ENCODE measurements at places on chromosomes 16 and 17.
A peak's percentile ranks its signal among the peaks of the same experiment; 100 is the strongest.

DNA sequence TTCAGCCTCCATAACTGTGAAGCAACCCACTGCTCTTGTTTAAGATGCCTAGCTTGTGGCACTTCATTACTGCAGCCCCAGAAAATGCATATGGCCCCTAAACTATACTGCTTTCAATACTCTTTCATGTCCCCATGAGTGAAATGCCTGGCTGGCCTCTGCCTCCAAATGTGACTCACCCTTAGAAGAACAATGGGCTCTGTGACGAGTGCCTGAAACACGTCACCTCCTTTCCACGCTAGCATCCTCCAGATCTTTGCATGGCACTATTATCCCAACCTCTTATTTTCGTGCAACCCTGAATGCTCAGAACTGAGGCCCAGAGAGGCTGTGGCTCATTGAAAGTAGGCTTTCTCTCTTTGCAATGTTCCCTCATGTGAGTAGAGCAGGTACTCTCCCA is 233.1 kb downstream of the CBLN1 start:
- no peak for DNase-seq

GRCh38 chr16:85428899-85429775 is 184.0 kb upstream of the GSE1 start:
- no peak for DNase-seq

DNA sequence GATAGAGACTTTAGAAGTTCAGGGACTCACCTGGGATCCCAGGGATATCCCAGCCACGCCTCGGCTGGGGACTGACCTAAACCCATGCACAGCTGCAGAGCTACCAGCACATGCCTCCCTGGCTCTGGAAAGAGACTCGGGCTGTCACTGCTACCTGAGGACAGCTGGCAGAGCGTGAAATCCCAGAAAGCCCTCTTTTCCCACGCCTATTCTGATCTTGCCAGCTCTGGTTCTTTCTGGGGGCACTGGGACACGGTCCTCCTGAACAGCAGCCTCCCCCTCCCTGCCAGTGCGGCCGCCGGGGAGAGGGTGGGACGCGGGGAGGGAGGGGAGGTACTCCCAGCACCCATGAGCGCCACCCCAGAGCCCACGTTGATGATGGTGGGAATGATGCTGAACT is 10.8 kb downstream of the P2RX5 start:
- DNase-seq, result no peak

- no peak for DNase-seq
These were observed 62.3 kb downstream of the SSH2 start for GRCh38 chr17:29867643-29868181.

DNA sequence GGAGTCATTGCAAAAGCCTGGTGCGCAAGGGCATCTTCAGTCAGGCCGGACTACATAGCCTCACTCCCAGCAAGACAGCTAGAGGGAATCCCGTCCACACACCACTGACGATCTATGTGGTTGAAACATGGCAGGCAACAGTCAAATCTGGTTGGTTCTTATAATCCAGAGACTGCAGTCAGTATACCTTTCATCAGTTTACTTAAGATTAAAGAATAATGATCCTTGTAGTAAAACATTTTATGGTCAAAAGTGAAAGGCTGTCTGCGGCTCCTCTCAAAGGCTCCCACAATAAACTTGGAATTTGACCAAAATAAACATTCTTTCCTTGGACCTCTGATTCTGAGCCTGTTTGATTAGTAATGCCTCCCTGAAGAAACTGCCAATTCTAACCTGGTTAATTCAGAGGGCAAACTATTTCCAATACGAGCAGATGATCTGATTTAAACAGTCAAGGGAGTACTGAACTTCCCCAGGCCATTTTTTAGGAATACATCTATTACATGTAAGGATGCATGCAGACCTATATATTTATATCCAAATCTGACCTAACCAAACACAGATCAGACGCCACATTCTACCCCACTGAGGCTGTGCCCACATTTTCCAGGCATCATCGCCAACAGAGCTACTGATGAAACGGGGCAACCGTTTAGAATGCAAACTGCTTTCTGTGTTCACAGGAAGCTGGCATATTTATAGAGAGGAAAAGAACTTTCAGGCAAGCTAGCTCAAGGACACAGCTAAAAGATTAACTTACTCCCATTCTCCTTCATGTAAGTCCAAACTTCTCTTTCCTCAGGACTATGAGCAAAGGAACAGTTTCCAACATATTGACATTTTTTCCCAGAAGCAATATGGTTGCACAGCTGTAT is 15.3 kb upstream of the TXNDC11 start:
- no peak for DNase-seq

- no peak for DNase-seq
These were observed 67.0 kb downstream of the PLCG2 start for GRCh38 chr16:81846105-81846504.

DNA sequence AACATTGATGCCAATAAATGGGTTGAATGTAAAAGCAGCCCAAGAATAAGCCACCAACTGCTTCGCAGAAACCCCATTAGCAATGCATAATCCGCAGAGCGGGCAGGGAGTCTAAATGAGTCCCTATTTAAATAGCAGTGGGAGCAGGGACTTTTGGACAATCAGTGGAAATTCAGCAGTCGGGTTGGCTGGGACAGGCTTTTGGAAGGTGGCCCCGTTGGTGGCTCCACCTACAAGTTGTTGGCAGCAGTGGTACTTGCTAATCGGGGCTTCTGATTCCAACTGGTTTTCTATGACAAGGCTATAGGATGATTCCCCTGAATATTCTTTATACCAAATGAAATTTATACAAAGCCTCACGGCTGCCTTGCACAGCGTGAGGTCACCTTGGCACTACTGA is 86.3 kb downstream of the WDR59 start:
- no peak for DNase-seq

GRCh38 chr16:87822108-87822970 is 47.0 kb downstream of the SLC7A5 start:
- DNase-seq, result no peak

GRCh38 chr17:57499648-57500049 is 243.3 kb downstream of the MSI2 start:
- DNase-seq, result peak; percentile 83

GRCh38 chr16:8852534-8852933 is 16.3 kb downstream of the CARHSP1 start:
- DNase-seq, result no peak

GRCh38 chr17:83151442-83152226 is 72.2 kb downstream of the METRNL start:
- DNase-seq, result no peak

GRCh38 chr17:17048106-17048505 is 5.8 kb downstream of the MPRIP start:
- DNase-seq, result no peak

GRCh38 chr16:4309102-4309832 is 6.6 kb upstream of the GLIS2 start:
- no peak for DNase-seq

DNA sequence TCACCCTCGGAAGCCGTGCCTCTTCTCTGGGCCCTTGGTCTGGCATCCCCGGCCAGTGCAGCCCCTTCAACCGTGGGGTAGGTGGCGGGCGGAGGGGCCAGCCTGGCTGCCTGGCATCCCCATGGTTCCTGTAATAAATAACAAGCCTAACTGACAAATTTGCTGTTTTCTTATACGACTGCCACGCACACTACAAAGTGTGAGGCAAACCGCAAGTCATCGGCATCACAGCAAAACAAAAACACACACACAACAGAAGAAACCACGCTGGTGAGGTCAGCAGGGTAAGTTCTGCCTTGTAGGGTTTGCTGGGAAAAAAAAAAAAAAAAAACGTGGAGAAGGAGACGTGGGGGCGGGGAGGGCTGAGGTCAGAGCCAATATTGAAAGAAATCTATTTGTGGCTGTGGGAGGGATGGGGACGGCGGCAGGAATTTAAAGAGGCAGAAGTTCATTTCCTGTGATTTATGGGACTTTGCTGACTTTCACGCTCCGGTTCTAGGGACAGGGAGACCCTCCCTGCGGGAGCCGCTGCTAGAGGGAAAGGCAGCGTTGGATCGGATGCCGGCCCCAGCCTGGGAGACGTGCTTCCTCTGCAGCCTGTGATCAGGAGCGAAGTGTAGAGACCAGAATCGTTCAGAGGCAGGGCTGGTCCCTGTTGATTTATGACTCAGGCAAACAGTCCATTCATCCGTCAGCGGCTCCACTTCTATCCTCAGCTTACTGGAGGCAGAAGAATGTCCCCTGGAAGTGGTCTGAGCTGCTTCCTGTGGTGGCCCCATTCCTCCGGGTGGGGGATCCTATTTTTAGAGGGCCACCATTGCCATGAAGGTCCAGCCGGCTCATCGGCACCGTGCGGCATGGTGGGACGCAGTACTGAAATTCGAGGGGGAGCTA is 162.8 kb downstream of the FOXL1 start:
- peak; percentile 80 for DNase-seq

DNA sequence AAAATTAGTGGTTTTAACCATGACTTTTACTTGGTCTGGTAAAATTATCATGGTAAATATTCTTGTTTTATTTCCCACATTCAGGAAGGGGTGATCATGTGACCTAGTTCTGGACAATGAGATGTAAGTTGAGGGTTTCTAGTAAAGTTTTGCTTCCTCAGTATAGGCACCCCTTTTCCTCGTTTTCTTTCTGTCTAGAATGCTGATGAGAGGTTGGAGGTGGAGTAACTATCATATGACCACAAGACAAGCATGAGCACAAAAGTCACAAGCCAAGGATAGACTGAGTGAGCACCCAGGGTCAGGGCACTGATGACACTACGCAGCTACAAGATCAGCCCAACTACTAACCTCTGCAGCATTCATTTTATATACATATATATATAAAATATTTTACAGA is 53.9 kb downstream of the MYO1D start:
- no peak for DNase-seq

- no peak for DNase-seq
These were observed 18.5 kb upstream of the BBS2 start for GRCh38 chr16:56538331-56538730.

GRCh38 chr16:3063625-3064386 is 1.6 kb upstream of the IL32 start:
- no peak for DNase-seq

GRCh38 chr17:68812876-68813584 is 142.2 kb downstream of the ABCA8 start:
- DNase-seq, result no peak

- DNase-seq, result peak; percentile 98
These were observed 1.3 kb downstream of the ATXN2L start for GRCh38 chr16:28823873-28824716.

GRCh38 chr17:44076716-44077594 is 6.4 kb downstream of the G6PC3 start:
- no peak for DNase-seq

DNA sequence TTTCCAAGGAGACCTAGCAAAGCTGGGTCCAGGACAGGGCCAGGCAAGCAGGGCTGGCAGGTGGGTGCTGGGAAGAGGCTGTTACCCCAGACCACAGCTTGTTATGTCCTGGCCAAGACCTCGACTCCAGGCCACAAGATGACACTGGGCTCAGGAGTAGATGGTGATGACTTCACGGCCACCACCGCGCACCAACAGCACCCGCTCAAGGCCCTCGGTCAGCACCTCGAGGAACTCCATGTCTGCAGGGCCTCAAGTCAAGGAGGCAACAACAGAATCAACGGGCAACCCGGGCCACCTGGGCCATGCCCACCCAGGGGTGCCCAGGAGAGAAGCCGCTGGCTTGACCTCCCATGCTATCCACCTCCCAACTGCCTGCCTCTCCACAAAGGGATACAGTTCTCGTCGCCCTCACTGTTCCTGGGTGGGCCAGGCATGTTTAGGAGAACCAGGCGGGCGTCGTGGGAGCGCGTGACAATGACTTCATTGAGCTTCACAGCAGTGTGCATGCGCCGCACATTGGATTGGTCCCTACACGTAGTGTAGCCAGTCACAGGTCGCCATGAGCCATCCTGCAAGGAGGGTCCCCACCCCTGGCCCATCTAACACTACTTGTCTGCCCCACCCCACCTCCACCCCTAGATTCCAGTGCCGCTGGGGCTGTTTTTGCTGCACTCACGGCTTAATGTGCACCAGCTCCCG is 921 bp upstream of the LCAT start:
- DNase-seq, result no peak

- peak; percentile 92 for DNase-seq
These were observed 49.1 kb downstream of the STAT5A start for GRCh38 chr17:42337442-42337841.

DNA sequence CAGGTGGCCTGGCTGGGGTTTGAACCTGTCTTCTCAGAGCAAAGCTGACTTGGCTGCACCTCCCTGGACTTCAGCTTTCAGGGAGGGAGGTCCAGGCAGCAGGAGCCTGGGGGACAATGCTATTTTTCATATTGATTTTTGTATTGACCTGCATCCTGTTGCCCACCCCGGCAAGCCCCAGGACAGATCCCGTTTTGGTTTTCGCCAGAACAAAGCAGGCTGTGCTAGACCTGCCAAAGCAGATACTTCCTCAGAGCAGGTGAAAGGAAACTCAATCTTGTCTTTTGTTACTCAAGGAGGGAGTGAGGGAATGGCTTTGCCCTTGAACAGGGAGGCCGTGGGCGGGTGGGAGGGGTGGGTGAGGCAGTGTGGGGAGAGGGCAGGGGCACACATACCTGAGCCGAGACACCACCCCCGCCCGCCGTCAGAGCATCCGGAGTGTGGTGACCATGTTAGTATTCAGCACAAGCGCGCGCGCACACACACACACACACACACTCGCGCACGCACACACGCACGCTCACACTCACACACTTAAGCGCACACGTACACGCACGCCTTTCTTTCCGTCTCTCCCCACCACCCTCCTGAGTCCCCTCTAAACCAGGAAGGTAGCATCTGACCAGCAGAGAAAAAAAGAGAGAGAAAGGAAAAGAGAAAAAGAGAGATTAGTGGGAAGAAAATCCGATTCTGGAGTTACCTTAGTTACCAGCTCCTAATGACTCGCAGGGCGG is 59.5 kb downstream of the RAI1 start:
- DNase-seq, result no peak

DNA sequence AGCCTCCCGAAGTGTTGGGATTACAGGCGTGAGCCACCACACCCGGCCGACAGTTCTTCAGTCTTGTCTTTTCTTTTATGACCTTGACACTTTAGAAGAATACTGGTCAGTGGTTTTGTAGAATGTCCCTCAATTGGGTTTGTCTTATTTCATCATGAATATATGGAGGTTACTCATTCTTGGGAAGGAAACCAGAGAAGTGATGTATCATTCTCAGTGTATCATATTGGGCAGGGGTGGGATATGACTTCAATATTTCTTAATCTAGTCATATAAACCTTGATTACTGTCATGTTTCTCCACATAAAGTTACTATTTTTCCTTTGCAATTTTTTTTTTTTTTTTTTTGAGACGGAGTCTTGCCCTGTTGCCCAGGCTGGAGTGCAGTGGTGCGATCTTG is 36.9 kb downstream of the SNTB2 start:
- peak; percentile 31 for DNase-seq

DNA sequence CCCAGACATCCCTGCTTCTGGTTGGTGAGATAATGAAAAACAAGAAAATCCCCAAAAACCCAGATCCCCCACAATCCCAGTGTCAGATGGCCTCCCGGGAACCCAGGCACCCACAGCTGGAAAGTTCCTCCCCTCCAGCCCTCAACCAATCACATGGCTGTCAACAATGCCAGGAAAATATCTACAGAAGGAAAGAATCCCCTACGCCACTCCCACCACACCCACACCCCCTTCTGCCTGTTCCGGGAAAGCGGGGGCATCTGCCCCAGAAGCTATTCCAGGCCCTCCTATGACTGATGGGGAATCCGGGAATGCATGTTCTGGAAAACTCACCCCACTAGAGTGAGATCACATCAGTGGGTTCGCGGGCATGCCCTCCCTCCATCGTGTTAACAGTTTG is 1.8 kb downstream of the TMEM95 start:
- no peak for DNase-seq
